WTC11 (cell line): ENCODE measurements at places on chromosomes 3 and 15. TPM values are rescaled to one million over a fixed set of nuclear protein-coding genes. Genes with fewer than 3 reads are reported as not detected.

LDHAL6B gene
- total RNA-seq = not detected in 3 replicates

SHISA5 gene
- total RNA-seq = 137 to 165 TPM (median 158 TPM) in 3 replicates

FILIP1L gene
- 0.11 to 0.18 TPM (median 0.17 TPM) in 3 replicates for total RNA-seq

AADACL2 gene
- not detected in 3 replicates for total RNA-seq

GOLGA6D gene
- 2.1 to 2.6 TPM (median 2.6 TPM) in 3 replicates for total RNA-seq

KCNMB2 gene
- not detected in 3 replicates for total RNA-seq

ZNF620 gene
- 15.6 to 19.8 TPM (median 17.2 TPM) in 3 replicates for total RNA-seq

C3orf18 gene
- 11.5 to 14.0 TPM (median 12.1 TPM) in 3 replicates for total RNA-seq

RHOV gene
- 5.0 to 5.4 TPM (median 5.1 TPM) in 3 replicates for total RNA-seq

EAF2 gene
- total RNA-seq = 5.3 to 7.6 TPM (median 7.0 TPM) in 3 replicates

IL20RB gene
- total RNA-seq = 2.3 to 3.1 TPM (median 2.4 TPM) in 3 replicates

GOLGA6L10 gene
- total RNA-seq = 5.1 to 7.7 TPM (median 5.8 TPM) in 3 replicates

C3orf49 gene
- not detected in 3 replicates for total RNA-seq

LHFPL4 gene
- 18.9 to 26.8 TPM (median 24.4 TPM) in 3 replicates for total RNA-seq

TNFAIP8L3 gene
- 0.25 to 0.39 TPM (median 0.34 TPM) in 3 replicates for total RNA-seq

SLC27A2 gene
- total RNA-seq = 3.0 to 5.7 TPM (median 5.6 TPM) in 3 replicates

GHSR gene
- not detected in 3 replicates for total RNA-seq

CCDC39 gene
- total RNA-seq = 0.44 to 0.98 TPM in 2 of 3 replicates, not detected in the other

GNAT1 gene
- total RNA-seq = 0.13 to 0.39 TPM (median 0.14 TPM) in 3 replicates

PLSCR5 gene
- total RNA-seq = not detected in 3 replicates

ASB14 gene
- not detected in 3 replicates for total RNA-seq

MRPL47 gene
- total RNA-seq = 55.9 to 68.9 TPM (median 61.3 TPM) in 3 replicates

STRA6 gene
- 20.1 to 23.2 TPM (median 21.7 TPM) in 3 replicates for total RNA-seq

PCSK6 gene
- 2.9 to 3.8 TPM (median 3.8 TPM) in 3 replicates for total RNA-seq

MESP2 gene
- total RNA-seq = 0.66 to 1.0 TPM (median 0.68 TPM) in 3 replicates

RASSF1 gene
- total RNA-seq = 13.2 to 14.5 TPM (median 14.5 TPM) in 3 replicates

STXBP5L gene
- 5.8 to 5.9 TPM (median 5.8 TPM) in 3 replicates for total RNA-seq

SEMA6D gene
- total RNA-seq = 0.98 to 2.6 TPM (median 2.0 TPM) in 3 replicates

GDPGP1 gene
- total RNA-seq = 2.6 to 6.7 TPM (median 5.3 TPM) in 3 replicates

DCP1A gene
- 16.4 to 19.1 TPM (median 17.4 TPM) in 3 replicates for total RNA-seq

RBP2 gene
- total RNA-seq = not detected in 3 replicates

LEKR1 gene
- total RNA-seq = 0.09 to 0.18 TPM in 2 of 3 replicates, not detected in the other

NANOGP8 gene
- total RNA-seq = 1.9 to 2.1 TPM (median 1.9 TPM) in 3 replicates

IGF2BP2 gene
- total RNA-seq = 133 to 157 TPM (median 150 TPM) in 3 replicates
